Stimulated activated CD4-positive, alpha-beta T cell treated with anti-CD3 and anti-CD28 coated beads, Interleukin-4, amount 100 ng/mL, for 1 hour (primary cell): ENCODE measurements at places on chromosomes 12 and 14.

GRCh38 chr12:116783525-116784237 lies 45.6 kb downstream of the RNFT2 start:
- no peak for DNase-seq

GRCh38 chr14:54299410-54300363 lies 97.1 kb upstream of the CDKN3 start:
- no peak for DNase-seq

GRCh38 chr12:4648501-4649357 lies at the start of the genes AKAP3 and NDUFA9:
Gene AKAP3 (minus strand): TSS chr12:4649051. CDS start chr12:4638196, 10,855 bp downstream.
Gene NDUFA9 (plus strand): TSS chr12:4649114. CDS start chr12:4649127, 13 bp downstream.
- DNase-seq: peak; percentile 73

DNA sequence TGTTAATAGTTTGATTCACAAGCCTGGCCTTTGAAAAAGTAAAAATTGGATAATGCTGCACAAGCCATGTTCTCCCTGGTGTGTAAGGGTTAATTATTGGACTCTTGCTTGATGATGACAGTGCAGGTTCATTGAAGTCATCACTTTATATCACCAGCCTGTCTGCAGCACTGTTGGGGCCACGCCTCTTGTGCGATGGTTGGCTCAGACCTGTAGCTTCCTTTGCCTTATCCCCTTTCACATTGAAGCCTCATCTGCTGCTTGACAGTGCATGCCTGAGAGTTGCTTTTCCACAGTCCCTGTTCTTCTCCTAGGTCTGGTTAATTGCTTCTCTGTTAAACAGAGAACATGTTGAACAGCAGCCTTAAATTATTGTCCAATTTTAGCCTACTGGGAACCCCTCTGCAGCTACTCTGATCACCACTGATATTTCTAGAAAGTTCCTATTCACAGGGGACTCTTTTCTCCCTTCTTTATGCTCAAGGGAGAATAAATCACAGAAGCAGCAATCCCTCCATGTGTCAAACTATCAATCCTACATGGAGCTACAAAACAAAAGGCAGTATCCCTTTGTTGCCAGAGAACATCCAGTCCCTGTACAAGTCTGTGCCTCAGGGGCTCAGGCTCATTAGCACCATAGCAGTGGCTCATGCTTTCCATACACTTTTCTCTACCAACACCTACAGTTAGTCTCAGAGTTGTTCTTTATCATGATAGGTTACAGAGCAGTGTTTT lies 322.1 kb downstream of the RGS6 start:
- DNase-seq: no peak

GRCh38 chr12:121580959-121581685 lies at the start of gene KDM2B:
Gene KDM2B (minus strand): TSS chr12:121581023. CDS start chr12:121580911, 112 bp downstream.
- peak; percentile 28 for DNase-seq

DNA sequence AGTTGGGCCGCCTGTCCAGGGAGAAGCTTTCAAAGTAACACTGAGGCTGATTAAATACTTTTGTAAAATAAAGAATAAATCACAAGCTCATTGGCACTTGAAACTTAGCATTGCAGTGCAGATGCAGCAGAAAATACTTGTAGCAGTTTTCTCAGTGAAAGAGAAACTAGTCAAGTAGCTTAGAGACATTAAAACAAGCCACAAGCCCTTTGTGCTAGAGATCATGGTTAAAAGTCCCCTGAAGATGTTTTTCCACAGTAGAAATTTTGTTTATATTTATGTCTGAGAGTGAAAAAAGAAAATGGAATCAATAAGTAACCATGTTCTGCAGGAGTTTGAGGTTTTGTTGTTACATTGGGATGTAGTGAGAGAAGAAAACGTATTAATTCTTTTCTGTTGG lies 5.9 kb downstream of the PSEN1 start:
- DNase-seq: no peak

- DNase-seq: no peak
These were observed 31.9 kb downstream of the GUCY2C start for GRCh38 chr12:14664434-14665023.

- no peak for DNase-seq
These were observed 29.2 kb downstream of the MDM2 start for GRCh38 chr12:68837215-68837614.

DNA sequence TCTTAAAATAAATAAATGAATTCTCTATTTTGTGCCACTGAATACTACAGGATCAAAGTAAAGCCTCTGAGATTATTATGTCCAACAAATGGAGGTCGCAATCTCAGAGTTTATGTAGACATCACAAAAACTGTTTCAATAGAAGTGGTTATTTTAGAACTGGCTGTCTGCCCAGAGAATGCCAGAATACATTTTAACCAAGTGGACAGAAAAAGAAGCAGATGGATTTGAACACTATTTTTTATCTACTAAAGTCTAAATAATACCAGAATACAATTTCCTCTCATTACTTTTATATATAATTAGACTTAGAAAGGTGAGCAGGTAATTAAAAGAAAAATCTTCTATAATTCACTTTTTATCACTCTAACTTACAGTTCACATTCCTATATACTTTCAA lies 118.3 kb downstream of the MED13L start:
- DNase-seq: no peak

DNA sequence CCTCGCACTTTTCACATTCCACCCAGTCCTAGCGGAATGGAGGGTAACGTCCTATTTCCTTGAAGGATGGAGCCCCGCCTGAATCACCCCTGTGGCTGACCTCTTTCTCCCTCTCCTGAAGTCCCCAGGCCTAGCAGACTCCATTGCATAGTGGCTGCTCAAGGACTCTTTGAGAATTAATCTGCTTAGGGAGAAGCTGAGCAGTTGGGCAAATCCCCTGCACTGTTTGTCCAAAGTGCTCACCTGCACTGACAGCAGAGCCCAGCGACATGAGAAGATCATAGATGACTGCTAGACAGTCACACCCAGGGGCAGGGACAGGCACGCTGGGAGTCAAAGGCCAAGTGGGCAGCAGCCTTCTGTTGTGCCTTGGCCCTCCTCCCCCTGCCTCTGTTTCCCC lies 37.7 kb upstream of the DICER1 start:
- no peak for DNase-seq

DNA sequence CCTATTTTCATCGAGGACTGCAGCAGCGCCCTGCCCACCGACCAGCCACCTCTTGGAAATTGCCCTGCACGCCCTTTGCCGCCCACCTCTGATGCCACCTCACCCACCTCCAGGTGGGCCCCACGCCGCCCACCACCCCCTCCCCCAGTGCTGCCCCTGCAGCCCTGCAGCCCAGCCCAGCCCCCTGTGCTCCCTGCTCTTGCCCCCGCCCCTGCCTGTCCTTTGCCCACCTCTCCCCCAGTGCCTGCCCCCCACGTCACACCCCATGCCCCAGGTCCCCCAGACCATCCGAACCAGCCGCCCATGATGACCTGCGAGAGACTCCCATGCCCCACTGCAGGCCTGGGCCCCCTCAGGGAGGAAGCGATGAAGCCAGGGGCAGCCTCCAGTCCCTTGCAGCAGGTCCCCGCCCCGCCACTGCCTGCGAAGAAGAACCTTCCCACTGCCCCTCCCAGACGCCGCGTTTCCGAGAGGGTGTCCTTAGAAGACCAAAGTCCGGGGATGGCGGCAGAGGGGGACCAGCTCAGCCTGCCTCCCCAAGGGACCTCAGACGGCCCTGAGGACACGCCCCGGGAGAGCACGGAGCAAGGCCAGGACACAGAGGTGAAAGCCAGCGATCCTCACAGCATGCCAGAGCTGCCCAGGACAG lies 96.5 kb downstream of the LGMN start:
- DNase-seq: peak; percentile 40

GRCh38 chr12:18430425-18431048 lies 169.2 kb downstream of the PIK3C2G start:
- no peak for DNase-seq

DNA sequence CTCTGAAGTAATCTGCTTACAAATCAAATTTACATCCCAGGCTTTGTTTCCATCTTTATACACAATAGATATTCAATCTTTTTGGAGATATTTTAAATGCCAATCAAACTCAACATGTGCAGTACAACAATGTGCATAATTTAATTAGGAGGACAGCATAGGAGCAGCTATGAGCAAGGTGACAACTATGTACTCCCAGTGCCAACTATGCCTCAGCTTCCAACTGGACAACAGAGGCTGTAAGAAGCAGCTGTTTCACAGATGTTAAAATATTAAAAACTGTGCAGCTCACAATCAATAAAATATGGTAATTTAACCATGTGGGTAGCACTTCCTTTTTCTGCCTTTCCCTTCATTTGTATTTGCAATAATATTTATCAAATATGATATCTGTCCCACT lies 99.9 kb downstream of the ST8SIA1 start:
- DNase-seq: no peak

DNA sequence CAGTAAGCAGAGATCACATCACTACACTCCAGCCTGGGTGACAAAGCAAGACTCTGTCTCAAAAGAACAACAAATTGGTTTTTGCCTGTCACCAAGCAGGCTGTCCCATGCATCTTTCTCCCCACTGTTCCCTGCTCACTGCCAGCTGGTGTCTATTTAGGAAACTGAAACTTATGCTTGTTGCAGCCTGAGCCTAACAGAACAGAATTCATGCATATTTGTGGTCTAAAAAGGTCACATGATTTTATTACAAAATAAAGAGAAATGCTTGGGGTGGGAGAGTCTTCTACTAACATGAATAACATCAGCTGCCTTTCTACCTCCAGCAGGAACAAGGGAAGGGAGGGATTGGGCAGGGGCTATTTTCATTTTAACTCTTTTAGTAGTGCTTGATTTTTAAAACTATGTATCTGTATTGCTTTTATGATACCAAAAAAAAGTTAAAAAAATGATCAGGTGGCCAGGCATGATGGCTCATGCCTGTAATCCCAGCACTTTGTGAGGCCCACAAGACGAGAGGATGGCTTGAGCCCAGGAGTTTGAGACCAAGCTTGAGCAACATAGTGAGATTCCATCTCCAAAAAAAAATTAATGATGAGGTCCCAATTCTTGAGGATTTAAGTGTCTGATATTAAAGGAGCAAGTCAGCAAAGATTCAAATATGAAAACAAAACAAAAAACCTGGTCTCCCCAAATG lies 923 bp downstream of the STAT2 start:
- no peak for DNase-seq

DNA sequence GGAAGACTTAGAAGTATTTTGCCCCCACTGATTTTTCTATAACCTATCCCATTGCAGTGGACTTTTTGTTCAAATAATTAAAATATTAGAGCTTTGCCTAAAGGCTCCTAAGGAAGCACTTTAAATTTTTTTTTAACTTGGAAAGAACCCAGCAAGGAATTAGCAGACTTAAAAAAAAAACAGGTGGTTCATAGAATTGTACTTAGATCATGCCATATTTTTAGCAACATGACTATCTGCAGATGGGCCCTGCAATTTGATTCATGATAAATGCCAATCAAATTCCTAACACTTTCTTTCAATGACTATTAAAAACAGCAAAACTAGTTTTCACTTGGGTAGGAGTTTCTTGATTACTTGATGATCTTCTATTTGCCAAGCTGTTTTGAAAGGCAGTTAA lies 11.5 kb downstream of the ADAMTS20 start:
- no peak for DNase-seq

DNA sequence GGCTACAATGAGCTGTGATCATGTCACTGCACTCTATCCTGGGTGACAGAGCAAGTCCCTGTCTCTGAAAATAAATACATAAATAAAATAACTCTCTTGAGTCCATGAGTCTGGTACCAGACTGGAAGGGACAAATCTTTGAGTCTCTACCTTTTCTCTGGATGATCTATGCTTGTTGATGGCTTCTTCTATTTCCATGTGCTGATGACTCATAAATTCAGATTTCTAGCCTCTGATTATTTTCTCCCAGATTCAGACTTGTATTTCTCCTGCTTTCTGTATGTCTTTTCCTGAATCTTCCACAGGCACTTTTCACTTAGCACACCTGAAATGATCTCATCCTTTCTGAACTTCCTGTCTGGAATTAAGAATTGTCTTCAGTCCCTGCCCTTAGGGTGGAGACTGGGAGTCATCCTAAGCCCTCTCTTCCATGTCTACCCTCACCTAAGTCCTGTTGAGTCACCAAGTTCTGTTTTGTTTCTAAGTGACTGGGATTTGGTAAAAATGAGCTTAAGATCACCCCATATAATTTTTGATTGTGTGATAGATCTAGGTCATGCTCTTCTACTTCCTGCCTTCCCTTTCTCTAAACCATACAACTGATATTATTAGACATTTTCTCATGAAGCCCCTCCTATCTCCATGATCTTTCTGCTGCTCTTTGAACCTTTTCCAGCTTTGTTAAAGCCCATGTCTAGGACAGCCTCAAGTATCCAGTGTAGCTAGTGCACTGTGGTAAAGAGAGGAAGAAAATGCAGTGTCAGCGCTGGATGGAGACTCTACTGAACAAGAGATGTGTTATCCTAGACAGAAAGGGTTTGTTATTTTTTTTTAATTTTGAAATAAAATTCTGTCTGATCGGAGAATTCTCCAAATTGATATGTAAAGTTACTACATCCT lies 13.1 kb downstream of the AKAP6 start:
- DNase-seq: no peak

DNA sequence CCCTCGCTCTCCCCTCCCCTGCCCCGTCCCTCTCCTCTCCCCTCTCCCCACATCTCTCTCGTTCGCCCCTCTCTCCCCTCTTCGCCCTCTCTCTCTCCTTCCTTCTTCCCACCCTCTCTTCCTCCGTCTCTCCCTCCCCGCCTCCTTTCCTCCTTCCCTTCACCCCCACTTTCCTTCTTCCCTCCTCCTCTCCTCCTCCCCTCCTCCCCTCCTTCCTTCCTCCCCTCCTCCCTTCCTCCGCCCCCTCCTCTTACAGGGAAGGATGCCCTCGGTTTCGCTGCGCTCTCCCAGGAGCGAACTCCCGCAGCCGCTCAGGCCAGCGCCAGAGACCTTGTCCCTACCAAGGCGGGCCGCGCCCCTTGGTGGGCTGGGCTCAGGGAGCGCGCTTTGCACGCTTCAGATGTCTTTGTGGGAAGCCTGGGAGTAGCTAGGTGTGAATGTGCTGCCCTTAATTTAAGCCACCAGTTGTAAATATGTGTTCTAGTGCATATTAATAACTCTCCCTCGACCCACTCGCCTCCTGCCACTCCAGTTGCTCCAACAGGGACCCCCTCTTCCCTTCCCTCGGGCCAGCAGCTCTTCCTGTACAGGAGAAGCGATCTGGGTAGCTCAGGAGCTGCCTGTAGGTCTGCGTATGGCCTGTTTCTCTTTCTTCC lies 13.3 kb upstream of the MAP3K9 start:
- peak; percentile 20 for DNase-seq

- no peak for DNase-seq
These were observed 66.5 kb downstream of the GARIN6 start for GRCh38 chr12:99713946-99714520.

DNA sequence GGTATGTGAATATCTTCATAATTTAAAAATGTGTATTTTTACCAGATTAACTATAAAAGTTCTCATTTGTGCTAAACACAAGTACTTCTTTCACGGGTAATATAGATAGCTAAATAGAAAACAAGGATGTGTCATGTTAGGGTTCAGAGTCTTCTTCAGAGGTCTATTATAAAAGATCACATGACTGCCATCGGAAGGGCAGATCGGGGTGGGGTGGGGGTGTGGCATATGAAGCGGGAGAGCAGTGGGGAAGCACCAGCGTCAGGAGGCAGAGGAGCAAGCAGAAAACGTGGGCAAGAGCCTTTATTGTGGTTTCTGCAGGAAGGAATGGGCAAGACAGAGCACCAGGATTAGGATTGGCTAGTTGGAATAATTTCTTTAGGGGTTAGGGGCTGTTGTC lies 63.7 kb upstream of the DNM1L start:
- no peak for DNase-seq

GRCh38 chr12:131628766-131629448 lies 82.0 kb upstream of the SFSWAP start:
- no peak for DNase-seq

GRCh38 chr14:37585971-37586796 lies 8.9 kb downstream of the FOXA1 start:
- no peak for DNase-seq

GRCh38 chr12:63752841-63753240 lies 26.9 kb upstream of the RXYLT1 start:
- no peak for DNase-seq
